ENCODE measurements at places on chromosomes 13 and 19.

GRCh38 chr13:101292711-101293110 lies 123.6 kb downstream of the NALCN start:
- DNase-seq, result no peak

GRCh38 chr19:13334801-13335481 lies 171.3 kb downstream of the CACNA1A start:
- DNase-seq, result no peak

- DNase-seq, result no peak
Observed at GRCh38 chr19:14116918-14117578, 514 bp downstream of the PRKACA start.

- peak; percentile 39 for DNase-seq
Observed at GRCh38 chr13:47903836-47904235, 97.2 kb downstream of the SUCLA2 start.

DNA sequence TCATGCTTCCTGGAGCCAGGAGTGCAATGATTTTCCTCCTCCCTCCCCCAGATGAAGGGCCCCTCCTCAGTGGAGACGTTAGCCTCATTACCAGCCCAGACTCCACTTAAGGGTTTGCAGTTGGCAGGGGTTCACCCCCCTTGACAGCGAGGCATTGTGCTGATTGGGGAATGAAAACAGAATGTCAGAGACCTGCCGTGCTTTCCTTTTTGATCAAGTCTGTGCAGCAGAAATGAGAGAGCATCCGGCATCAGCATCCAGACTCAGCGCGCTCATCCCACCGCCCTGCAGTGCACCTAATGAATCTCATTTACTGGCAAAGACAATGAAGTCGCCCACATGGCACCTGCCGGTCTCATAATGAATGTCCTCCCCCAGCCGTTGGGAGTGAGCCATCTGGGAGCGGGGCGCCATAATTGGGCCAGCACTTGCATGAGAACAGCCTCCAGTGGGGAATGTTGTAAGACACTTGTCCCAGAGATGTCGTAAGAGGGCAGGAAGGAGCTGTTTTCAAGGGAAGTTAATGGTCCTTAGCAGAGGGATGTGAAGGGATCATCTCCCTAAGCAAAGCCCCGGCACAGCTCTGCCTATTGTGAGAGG lies 98.3 kb upstream of the UQCRFS1 start:
- no peak for DNase-seq

DNA sequence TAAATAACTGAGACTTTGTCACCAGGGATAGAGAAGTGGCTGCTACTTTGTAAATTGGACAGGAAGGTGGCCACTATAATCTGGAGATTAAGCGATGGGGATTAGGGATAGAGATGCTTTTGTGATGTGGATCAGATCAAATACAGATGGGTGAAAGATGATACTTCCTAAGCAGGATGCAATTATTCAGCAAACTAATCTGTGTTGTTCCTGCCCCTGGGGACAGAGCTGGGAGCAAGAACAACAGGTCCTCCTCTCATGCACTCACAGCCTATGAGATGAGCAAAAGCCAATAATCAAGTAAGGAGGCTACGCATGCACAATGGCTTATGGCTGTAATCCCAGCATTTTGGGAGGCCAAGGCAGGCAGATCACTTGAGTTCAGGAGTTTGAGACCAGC lies 4.6 kb downstream of the RGL3 start:
- DNase-seq, result no peak

- no peak for DNase-seq
Observed at GRCh38 chr13:74017301-74018061, 116.7 kb downstream of the KLF12 start.

- peak; percentile 78 for DNase-seq
Observed at GRCh38 chr19:12647490-12648071, 19.0 kb downstream of the MAN2B1 start.

- no peak for DNase-seq
Observed at GRCh38 chr19:45331411-45331810, 8.7 kb upstream of the CKM start.

GRCh38 chr13:109883181-109884180 lies 97.1 kb upstream of the IRS2 start:
- DNase-seq, result no peak

GRCh38 chr19:4103080-4103433 lies 20.9 kb downstream of the MAP2K2 start:
- no peak for DNase-seq

DNA sequence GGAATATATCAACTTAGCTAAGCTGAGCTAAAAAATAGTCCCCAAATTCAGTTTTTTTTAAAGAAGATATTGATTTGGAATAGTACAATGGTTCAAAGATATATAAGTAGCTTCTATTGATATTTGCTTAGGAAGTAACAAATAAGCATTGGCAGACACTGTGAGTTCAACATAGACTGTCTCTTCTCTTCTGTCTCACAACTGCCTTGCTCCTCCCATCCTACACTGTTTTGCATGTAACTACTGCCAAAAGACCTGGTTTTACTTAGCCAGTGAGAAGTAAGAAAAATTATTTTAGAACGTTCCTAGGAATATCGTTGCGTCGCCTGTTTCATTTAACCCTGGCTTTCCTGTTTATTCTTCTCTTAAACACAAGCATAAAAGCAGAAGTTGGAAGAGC lies 859.0 kb upstream of the SPRY2 start:
- DNase-seq, result no peak

GRCh38 chr13:22168437-22169190 lies 497.7 kb downstream of the FGF9 start:
- DNase-seq, result no peak

- no peak for DNase-seq
Observed at GRCh38 chr13:52736891-52737290, 2.7 kb downstream of the CNMD start.

- no peak for DNase-seq
Observed at GRCh38 chr13:109713681-109714080, 72.7 kb downstream of the IRS2 start.

GRCh38 chr19:7701654-7702457 lies at the start of gene FCER2:
FCER2 (minus strand) TSS chr19:7702131; CDS start chr19:7699760, 2,371 bp downstream.
- DNase-seq, result no peak

DNA sequence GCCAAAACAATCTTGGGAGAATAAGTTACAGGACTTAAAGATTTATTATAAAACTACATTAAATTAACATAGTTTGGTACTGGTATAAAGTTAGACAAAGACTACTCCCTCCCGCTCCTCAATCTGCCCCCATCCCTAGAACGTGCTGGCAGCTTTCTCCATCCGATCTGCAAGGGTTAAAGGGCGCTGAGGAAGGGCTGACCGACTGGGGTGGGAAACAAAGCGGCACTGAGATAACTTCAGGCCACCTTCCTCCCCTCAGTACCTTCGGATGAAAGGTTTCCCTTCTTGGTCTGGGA lies 790 bp upstream of the SUGT1 start:
- no peak for DNase-seq

DNA sequence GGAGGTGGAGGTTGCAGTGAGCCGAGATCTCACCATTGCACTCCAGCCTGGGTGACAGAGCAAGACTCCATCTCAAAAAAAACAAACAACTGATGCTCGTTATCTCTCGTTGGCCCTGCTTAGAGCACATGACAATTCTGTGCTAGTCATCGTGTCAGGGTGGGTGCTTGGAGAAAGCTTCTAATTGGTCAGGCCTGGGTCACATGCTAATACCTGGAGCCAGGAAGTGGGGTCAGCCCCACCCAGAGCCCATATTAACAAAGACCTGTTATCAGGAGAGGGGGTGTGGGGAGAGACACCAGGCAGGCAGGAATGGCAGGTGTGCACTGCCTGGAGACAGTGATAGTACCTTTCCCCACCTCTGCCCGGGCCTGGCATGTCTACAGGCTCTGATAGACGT lies 84.9 kb downstream of the DPF1 start:
- no peak for DNase-seq

GRCh38 chr13:107329991-107330390 lies 762.1 kb upstream of the ARGLU1 start:
- no peak for DNase-seq

DNA sequence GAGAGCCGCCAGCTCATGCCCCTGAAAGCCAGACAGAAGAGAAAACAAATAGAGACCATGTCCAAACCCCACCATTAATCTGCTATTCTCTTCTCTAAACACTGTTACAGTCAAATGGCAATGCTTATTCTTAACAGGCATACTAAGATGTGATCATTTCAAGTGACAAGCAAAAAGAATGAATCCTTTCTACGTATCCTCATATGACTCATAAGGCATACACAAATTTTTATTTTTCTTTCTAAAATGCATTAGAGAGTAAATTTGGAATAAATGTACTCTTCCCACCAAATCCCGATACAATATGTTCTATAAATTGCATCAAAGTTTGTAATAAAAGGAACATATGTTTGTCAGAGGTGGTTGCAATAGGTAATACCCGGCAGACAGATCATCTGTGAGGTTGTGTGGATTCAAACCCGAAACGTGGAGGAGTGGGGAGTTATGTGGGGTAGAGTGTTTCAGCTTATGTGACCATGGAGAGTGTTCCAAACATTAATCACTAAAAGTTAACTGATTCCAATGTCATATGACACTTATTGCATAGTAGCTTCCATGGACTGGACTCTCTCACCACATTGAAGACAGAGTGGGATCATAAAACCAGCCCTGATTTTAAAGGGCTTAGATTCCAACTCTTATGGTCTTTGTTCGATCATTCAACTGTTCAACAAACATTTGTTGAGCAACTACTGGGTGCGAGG lies 213.1 kb downstream of the DCLK1 start:
- no peak for DNase-seq

DNA sequence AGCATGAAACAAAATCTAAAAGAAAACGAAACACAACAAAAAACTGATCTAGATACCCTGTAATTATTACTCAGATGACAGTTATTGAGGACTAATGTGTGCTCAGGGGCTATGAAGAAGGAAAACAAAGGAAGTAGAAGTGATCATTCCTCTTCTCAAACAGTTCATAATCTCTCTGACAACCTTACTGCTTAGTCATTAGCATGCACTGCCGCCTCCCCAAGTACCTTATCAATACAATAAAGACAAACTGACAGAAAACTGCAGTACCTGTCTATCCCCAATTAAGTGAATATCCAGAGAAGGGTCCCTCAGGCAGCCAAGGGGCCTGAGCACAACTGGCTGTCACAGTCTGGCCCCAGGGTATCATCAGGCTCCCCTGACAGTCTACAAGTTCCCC lies 22.0 kb upstream of the POU4F1 start:
- DNase-seq, result no peak

DNA sequence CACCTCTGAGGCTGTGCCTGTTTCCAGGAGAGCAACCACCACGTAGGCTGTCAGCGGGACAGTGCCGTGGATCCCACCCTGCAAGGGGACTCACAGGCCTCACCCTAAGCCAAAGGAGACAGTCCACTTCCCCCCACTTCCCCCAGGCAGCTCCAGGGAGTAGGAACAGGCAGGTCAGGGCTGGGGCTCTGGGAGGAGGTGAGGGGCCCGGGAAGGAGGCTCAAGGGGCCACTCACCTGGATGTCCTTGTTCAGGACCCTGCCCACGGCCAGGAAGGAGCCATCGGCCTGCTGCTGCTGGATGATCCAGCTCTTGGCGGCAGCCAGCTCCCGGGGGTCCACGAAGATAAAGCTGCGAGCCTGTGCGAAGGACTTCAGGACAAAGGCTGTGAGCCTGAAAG lies 25.6 kb downstream of the F2RL3 start:
- DNase-seq, result no peak

GRCh38 chr19:16895467-16896145 lies 6.8 kb downstream of the F2RL3 start:
- no peak for DNase-seq

- no peak for DNase-seq
Observed at GRCh38 chr13:40536443-40537113, 129.9 kb downstream of the FOXO1 start.

- DNase-seq, result no peak
Observed at GRCh38 chr19:397941-398706, 10.8 kb downstream of the C2CD4C start.

DNA sequence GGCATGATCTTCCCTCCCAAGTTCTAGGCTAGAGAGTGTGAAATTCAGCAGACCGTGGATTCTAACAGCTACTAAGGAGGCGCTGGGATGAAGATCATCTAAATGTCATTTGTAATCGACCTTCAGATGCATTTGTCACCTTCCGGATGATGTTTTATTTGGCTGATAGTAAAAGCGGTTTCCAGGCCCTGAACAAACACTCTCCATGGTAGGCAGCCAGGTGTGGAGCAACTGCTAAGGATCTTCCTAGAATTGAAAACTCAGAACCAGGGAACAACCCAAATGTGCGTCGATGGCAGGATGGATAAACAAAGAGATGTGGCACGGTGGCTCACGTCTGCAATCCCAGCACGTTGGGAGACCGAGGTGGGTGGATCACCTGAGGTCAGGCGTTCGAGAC lies 107.2 kb upstream of the CACNA1A start:
- no peak for DNase-seq

DNA sequence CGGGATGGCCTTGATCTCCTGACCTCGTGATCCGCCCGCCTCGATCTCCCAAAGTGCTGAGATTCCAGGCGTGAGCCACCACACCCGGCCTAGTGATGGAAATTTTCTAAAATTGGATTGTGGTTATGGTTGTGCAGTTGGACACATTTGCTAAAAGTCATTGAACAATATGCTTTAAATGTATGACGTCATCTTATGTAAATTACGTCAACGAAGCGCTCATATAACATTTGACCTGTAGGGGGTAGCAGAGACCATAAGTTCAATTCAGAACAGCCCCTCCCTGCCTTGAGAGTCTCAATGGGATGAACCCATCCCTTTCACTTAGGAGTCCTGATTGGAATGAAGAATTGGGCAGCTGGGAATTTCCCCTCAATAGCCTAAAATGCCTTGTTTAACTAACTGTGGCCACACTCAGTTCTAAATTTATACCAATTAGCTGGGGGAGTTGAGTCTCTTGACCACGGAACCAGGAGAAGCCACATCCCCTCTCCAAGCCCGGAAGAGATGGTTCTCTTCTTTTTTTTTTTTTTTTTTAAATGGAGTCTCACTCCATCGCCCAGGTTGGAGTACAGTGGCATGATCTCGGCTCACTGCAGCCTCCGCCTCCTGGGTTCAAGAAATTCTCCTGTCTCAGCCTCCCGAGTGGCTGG lies 15.2 kb upstream of the TLE6 start:
- no peak for DNase-seq

DNA sequence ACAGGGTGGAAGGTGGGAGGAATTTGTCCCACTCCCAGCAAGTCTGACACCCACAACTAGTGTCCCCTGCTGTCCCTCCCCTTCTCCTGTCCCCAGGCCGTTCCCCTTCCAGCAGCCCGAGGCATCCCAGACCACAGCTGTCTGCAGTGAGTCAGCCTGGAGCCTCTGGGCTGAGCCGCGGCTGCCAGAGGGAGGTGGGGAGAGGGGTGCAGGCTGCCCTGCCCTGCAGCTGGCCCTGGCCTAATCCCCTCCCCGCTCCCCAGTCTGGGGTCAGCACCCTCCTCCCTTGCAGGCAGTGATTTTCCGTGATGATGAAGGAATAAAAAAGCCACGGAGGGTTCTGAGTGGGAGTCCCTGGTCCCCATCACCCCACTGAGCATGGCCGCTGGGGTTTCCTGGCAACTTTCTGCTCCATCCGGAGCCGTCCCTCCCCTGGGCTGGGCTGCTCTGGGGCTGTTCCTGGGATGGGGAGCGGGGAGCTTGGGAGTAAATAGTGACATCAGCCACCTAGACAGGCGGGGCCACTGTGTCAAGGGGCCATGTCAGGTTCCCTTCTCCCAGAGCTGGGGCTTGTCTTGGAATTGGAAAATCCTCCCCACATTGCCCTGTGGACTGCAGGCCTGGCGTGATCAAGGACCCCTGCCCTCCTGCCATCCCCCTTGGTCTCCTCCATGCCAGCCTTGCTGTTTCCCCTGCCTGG lies 16.8 kb downstream of the SPC24 start:
- DNase-seq, result peak; percentile 74

GRCh38 chr19:17794731-17795494 lies at the start of gene B3GNT3:
B3GNT3 (plus strand) TSS chr19:17795138; CDS start chr19:17807808, 12,670 bp downstream.
- DNase-seq, result no peak

Measured in AG08396 (cell line).